ENCODE measurements at places on chromosomes 7 and 10.

DNA sequence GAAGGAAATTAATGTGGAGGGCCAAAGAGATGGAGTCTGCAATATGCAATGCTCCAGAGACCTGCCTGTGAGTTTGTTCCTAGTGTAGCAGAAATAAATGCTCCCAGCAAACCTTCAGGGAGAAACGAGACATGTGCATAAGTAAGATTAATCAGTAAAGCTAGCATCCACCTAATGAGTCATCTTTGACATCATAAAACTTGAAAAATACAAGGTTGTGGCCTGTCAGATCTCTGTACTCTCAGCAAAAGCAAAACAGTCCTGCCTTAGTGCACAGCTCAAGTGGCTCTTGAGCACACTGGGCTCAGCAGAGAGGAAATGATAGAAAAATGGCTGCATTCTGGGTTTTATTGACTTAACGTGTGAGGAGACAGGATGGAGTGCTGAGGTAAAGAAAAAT is 32.5 kb upstream of the ERCC6 start:
- no peak for DNase-seq

DNA sequence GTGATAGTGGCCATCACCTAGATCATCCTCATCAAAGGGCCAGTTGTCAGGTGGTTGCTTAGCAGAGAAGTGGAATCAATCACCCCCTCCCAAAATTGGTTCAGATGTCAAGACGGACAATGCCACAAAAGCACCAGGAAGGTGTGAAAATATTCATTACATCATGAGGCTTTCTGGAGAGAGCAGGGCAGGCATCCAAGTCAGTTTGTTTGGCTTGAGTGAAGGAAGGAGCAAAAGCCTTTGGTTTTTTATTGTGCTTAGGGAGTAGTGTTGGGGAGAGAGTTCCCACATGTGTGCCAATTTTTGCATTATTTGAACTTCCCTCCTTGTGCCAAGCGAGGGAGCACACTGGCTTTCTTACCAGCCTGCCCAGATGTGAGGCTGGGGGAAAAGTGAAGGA is 1082.9 kb downstream of the LRMDA start:
- no peak for DNase-seq

- no peak for DNase-seq
Measured at GRCh38 chr7:115008465-115009114, 86.7 kb downstream of the MDFIC start.

GRCh38 chr10:102859911-102860310 is 5.9 kb downstream of the BORCS7 start:
- DNase-seq = no peak

GRCh38 chr7:43328785-43329380 is 216.4 kb downstream of the HECW1 start:
- DNase-seq = no peak

DNA sequence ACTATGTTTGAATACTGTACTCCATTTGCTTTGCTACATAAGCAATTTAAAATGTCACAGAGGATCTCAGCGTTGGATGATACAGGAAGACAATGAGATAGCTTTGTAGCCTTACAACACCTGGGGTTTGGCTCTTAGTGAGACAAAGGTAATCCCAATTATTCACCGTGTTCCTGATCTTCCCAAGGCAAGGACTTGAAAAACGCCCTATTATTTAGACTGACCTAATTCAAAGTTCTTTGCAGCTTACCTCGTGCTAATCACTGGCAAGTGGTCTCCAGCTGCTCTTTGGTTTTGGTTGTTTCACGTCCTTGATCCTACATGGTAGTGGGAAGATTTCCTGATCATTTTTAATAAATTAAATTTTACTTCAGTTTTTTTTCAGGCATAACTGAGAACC is 23.0 kb upstream of the C7orf33 start:
- no peak for DNase-seq

- no peak for DNase-seq
Measured at GRCh38 chr10:123142701-123143161, 5.2 kb upstream of the HMX2 start.

DNA sequence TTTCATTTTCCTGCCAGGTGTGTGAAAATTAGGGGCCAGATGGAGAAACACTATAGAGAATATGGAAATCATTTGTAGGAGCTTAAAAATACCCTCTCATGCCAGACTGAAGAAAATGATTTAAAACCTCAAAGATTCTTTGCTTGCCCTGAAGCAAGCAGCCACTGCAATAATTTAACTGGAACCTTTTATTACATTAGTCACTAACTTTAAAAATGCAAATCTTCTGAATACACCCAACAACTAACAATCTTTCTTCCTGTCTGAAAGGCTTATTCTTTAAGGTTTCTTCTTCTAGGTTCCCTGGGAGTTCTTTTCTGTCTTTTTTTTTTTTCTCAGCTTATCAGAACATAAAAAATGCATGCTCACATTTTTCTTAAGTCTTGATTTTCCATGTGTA is 238.5 kb upstream of the KMT2E start:
- DNase-seq = no peak

DNA sequence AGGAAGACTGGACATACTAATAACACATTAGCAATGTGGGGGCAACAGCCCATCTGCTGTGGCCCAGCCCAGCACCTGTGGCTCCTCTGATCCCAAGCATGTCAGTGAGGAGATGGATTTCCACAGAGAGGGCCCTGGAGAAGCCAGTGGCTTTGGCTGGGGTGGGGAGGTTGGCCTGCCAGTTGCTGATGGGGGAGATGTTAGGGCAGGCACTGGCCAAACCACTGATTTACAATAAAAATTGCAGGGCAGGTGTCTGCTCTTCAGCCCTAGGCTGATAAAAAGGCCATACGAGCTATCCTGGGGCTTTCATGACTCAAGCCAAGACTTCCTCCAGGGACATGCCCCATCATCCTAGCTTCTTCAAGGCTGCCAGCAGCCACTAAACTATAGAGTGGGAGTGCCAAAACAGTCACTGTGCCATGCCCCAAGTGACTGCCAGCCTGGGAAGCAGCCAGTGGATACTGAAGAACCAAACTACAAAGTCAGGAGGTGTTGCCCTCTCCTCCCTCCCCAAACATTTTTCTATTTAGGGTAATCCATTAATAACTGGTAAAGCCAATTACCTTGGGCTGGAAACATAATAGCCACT is 37.8 kb downstream of the DPCD start:
- no peak for DNase-seq

GRCh38 chr10:94398762-94399161 is 3.6 kb upstream of the TBC1D12 start:
- DNase-seq = no peak

GRCh38 chr10:7563770-7564169 is 103.0 kb downstream of the ITIH5 start:
- no peak for DNase-seq

DNA sequence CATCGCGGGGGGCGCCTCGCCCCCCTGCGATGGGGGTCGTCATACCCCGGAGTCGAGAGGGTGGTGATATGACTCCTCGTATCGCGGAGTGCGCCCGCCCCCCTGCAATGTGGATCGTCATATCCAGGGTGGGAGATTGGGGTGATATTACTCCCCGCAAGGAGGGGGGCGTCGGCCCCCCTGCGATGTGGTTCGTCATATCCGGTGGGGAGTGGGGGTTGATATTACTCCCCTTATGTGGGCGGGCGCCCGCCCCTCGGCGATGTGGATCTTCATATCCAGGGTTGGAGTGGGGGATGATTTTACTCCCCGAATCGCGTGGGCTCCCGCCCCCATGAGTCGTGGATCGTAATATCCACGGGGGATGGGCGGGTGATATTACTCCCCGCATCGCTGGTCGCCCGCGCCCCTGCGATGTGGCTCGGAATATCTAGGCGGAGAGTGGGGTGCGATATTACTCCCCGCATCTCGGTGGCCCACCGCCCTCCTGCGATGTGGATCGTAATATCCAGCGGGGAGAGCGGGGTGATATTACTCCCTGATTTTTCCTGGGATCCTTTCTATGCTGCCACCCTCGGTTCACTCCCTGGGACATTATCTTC is 36.9 kb downstream of the MEIG1 start:
- DNase-seq = no peak

- DNase-seq = no peak
Measured at GRCh38 chr7:115267503-115267902, 345.6 kb downstream of the MDFIC start.
